ENCODE measurements at places on chromosomes 5 and 9. TPM values are rescaled to one million over a fixed set of nuclear protein-coding genes. Genes with fewer than 3 reads are reported as not detected.

C8G gene
- total RNA-seq: 1.4 TPM

PCDHA3 gene
- 0.23 TPM for total RNA-seq

TAF11L4 gene
- not detected for total RNA-seq

TRPM6 gene
- 1.0 TPM for total RNA-seq

ABCA1 gene
- total RNA-seq: 32.9 TPM

PCA3 gene
- 0.24 TPM for total RNA-seq

TGFBI gene
- total RNA-seq: 173 TPM

ROR2 gene
- total RNA-seq: 28.4 TPM

SARDH gene
- 0.62 TPM for total RNA-seq

USP20 gene
- total RNA-seq: 25.8 TPM

OSMR gene
- 149 TPM for total RNA-seq

FOXE1 gene
- not detected for total RNA-seq

F2RL2 gene
- total RNA-seq: 0.28 TPM

DNA sequence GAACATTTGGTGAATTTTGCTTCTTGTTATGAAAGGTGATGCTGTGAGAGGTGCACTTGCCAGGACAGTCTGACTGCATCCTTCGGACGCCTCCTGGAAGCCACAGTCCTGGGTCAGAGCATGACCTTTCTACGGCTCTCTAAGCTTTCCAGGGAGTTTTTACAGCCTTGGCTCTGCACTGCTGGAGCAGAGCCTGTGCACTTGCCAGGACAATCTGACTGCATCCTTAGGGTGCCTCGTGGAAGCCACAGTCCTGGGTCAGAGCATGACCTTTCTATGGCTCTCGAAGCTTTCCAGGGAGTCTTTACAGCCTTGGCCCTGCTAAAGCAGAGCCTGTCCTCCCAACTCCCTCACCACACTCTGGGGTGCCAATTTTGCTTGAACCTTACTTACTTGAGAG, 49.6 kb downstream of the CCDC180 start:
- DNase-seq: no peak

DNA sequence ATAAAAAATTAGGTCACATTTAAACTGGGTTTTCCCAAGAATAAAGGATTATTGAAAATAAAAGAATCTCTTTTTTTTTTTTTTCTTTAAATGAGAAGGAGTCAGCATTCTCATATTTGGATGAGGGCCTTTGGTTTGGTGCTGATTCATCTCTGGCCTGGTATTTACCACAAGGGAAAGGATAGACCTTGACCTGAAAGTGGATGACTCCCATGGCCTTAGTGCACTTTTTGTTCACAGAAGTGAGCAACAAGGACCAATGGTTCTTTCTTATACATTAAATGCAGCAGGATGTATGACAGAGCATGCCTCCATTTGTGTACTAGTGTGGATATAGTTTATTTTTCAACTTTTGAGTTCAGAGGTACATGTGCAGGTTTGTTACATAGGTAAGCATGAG, 6.9 kb downstream of the YTHDC2 start:
- DNase-seq: no peak

DNA sequence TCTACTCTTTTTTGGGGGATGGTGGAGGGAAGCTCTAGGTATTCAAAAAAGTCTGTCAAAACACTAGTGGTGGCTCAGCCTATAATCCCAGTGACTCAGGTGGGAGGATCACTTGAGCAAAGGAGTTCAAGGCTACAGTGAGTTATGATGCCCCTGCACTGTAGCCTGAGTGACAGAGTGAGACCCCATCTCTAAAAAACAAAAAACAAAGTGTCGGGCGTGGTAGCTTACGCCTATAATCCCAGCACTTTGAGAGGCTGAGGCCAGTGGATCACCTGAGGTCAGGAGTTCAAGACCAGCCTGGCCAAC, 15.8 kb upstream of the SLC35D2 start:
- no peak for DNase-seq

DNA sequence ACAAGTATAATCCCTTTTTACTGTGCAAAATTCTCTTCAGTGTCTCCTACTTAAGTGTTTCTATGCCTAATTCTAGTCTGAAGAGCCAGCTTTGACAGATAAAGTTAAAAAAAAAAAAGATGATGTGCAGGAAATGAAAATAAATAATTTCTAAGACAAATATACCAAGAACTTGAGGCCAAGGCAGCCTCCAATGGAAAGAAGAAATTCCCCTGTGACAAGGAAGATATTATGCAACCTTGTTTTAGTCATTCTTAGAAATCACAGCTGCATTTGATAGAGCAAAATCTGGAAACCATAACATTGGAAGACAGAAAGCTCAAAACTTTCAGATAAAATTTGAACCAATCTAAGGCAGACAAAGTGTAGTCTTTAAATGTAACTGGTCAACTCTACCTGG, 375.9 kb upstream of the TLE4 start:
- no peak for DNase-seq

GRCh38 chr5:112479418-112479817, 60.3 kb upstream of the EPB41L4A start:
- DNase-seq: no peak

DNA sequence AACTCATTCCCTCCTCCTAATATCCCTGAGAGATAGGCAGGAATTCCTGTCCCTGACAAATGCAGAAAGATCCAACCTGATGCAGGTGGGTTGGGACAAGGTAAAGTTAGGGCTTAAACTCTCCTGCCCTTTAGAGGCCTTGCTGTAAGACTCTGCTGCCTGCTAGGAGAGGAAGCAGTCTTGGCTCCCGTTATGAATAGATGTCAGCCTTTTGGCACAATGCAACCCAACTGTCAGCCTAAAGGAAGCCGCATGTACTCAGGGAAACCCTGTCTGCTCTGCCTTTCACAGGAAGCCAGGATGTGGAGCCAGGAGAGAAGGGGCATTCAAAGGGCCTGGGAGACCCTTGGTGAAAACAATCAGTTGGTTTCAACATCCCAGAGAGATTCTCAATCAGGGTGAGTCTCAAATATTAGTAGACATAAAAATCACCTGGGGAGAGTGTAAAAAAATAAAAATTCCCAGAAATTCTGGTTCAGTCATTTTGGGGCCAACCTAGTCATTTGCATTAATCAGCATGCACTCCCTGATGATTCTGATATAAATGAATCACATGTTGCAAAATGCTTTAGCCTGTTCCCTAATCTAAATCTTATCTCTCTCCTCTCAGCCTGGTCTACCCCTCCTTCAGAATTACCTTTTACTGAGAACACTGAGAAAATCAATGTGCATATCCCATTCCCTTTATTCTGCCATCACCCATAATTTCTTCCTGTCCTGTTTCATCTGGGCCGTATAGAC, 136.2 kb upstream of the TRIM32 start:
- DNase-seq: no peak

- peak; percentile 90 for DNase-seq
These were observed 11.7 kb upstream of the DOLPP1 start for GRCh38 chr9:129068990-129069861.

GRCh38 chr9:21413151-21413550, 4.2 kb downstream of the IFNA8 start:
- no peak for DNase-seq

DNA sequence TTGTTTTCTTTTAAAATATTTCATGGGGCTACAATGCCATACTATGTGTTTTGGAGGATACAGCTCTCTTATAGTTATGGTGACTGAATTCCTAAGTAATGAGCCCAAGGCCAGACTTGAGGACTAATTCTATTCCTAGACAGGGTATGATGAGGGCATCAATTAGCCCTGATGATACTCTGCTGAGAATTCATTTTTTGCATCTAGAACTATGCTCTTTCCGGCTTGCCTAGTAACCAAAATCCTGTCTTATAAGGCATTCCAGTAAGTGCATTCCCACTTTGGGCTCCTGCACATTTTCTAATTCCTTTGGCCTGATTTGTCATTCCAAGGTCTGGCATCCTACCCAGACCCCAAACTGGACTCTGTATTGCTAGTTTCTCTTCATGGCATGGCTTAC, 62.4 kb downstream of the MAT2B start:
- DNase-seq: no peak

- no peak for DNase-seq
These were observed 10.3 kb upstream of the STX17 start for GRCh38 chr9:99896119-99896518.

- no peak for DNase-seq
These were observed 57.4 kb upstream of the SPRY4 start for GRCh38 chr5:142382186-142382585.

GRCh38 chr9:69093471-69094103, 58.0 kb downstream of the FXN start:
- DNase-seq: no peak

GRCh38 chr5:133111299-133111698, 59.5 kb downstream of the HSPA4 start:
- peak; percentile 96 for DNase-seq

DNA sequence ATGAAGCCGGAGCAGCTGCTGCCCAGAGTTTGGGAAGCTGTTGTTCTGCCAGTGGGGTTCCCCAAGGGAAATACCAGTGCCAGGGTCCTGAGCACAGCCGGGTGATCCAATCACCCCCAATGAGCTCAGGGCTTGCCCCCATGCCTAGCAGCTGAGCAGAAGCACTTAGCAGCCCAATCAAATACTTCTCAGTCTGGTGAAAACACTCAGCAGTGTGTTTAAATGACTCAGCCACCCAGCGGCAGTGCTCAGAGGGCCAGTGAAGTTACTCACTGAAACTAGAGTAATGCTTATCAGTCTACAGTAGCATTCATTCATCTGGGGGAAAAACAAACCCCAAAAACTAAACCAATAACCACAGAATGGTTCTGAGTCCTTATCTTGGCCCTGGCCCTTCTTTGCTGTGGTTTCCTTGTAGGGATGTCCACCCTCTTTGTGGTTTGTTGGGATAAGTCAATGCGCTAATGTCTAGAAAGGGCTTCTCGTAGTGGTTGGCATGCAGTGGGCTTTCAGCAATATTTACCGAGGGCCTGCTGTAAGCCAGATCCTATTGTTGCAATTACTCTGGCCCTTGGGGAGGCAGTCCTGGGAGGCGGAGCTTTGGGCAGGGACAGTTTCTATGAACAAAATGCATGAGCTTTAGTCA, 43.1 kb downstream of the LHX2 start:
- DNase-seq: no peak

Data from posterior vena cava (tissue), 2 donors.